ENCODE measurements at places on chromosomes 12 and 14.
A peak's percentile ranks its signal among the peaks of the same experiment; 100 is the strongest.

DNA sequence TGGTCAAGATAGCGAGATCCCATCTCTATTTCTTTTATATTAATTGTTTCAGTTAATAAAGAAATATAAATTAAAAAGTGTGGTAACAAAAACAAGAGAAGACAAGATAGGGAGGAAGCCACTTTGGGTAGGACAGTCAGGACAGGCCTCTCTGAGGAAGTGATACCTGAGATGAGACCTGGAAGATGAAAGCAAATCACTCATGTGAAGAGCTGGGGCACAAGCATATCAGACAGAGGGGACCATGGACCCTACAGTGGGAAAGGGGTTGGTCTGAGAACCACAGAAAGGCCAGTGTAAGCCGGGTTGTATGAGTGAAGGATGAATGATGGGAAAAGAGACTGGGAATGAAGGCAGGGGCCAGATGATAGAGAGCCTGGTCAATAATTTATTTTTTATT is 1.8 kb upstream of the MED6 start:
- no peak for DNase-seq

DNA sequence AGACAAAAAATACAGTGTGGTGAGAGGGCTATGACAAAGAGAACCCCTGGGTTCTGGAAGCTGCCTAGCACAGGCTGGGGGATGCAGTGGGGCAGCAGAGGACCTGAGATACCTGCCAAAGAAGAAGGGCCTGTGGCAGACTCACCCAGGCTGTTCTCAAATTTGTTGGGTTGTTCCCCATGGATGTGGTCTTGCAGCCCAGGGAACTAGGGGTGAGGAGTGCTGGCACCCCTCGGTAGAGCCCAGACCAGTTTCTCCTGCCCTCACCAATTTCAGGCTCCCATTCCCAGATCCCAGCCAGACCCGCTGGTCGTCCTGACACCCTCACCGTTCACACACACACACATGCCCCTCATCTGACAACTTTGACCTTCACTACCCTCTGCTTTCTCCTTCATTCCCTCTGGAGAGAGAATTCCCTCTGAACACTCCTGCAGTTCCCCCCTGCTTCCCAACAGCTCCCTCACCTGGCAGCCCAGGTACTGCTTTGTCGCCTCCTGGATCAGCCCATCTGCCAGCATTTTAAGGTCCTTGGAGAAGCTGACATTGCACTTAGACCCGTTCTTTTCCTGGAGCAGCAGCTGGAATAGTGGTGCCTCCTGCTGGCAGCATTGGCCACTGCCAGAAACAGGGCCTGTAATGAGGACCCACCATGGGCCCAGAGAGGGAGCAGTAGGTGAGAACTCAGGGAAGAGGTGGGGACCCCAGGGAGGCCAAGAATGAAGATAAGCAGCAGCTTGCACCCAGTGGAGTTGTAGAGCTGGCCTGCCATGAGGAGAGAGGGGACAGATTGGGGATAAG is 5.9 kb upstream of the GDF11 start:
- peak; percentile 70 for DNase-seq

DNA sequence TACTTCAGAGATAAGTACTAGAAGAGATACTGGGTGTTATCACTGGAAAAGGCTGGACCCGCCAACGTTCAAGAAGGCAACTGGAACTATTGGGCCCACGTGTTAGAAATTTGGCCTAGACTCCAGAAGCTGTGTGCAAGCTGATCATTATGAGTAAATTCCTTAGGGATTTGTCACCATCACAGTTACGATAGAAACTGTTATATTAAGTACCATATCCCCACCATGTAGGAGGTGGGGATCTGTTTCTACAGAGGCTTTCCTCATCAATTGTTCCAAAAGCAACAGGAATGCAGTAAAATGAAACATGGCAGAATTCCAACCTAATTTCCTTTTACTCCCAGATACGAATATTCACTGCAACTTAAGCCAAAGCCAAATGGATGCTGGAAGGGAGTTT is 170.7 kb downstream of the NOVA1 start:
- no peak for DNase-seq

DNA sequence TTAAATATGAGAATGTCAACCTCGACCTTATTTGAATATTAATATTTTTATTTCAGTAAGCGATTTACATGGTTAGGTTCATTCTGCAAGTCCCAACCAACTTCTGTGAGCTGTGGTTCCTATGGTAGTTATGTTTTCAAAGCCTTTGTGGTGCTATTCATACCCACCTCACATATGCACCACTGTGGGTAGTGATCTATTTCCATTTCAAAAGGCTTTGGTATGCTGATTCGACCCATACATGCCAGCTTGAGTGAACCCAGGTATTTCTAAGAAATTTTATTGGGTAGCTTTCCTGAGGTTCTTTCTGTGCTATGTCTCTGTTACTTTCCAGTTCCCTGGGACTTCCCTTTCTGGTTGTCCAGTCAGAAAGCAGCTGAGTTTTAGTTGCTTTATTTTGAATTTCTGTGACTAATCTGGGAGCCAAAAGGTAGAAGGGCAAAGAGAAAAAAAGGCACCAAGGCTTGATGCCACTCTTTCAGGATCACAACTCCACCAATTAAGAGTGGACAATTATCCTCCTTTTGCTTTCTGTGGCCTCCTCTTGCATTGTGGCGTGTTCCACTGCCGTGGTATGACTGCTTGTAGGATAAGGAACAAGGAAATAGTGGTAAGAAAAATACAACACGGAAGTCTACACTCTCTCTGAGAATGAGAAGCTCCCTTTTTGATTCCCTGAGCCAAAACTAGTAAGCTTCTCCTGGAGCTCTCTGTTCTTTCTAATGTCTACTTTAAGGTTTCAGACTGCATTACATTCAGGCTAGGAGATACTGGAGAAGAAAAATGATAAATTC is 729.1 kb downstream of the NOVA1 start:
- DNase-seq: no peak

- DNase-seq: no peak
Measured at GRCh38 chr12:83818881-83819280, 1093.7 kb downstream of the SLC6A15 start.

DNA sequence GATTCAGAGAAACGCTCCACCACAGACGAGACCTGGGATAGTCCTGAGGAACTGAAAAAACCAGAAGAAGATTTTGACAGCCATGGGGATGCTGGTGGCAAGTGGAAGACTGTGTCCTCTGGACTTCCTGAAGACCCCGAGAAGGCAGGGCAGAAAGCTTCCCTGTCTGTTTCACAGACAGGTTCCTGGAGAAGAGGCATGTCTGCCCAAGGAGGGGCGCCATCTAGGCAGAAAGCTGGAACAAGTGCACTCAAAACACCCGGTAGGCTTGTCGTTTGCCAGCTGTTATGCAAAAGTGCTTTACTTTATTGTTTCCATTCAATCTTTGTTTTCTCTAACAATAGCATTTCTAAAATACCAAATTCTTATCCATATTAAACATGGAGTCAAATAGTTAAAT is 287.3 kb downstream of the NAV3 start:
- no peak for DNase-seq

GRCh38 chr12:95253386-95253785 is 35.8 kb downstream of the VEZT start:
- no peak for DNase-seq

GRCh38 chr14:102883089-102883541 is 39.3 kb upstream of the AMN start:
- DNase-seq: no peak

DNA sequence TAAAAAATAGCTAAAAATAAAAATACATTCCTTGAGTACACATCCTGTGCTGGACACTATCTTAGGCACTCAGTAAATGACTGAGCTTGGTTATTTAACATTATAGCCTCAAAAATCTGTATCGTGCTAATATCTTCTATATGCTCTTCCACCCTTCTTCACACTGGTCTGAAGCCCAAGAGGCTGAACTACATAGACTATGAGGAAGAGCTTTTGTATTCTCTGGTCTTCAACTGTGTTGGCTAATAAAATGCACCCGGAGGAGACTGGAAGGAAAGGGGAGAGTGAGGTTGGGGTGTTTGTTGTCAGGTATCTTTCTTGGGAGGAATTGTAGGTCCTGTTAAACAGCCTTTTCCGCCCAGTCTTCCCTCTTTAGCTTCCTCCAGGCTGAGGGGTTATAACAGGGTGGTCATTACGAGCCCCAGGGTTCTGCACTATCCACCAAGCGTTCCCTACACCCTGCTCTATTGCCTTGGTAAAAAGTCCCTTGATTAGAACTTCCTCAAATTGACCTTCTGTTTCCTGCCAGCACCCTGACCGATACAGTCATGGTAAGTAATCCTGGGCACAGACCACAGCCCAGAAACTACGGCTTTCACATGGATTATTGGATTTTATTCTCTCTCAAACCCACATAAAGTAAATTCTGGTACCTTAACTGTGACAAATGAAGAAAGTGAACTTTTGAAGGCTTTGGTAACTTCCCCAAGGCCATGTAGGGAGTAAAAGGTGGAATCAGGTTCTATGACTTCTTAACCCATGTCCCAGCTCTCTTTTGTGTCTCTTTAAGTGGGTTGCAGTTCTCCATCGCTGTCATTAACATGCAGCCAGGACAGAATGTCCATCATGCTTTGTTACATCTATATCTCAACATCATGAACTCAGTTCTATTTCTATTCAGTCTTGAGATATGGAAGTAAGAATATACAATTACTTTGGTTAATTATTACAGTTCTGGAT is 71.3 kb downstream of the PTHLH start:
- DNase-seq: no peak

- DNase-seq: peak; percentile 11
Measured at GRCh38 chr14:102063109-102063807, 23.6 kb downstream of the HSP90AA1 start.

GRCh38 chr12:1912580-1913376 is 5.7 kb downstream of the CACNA2D4 start:
- no peak for DNase-seq

GRCh38 chr12:121295746-121296617 is 527 bp downstream of the CAMKK2 start:
- DNase-seq: no peak

DNA sequence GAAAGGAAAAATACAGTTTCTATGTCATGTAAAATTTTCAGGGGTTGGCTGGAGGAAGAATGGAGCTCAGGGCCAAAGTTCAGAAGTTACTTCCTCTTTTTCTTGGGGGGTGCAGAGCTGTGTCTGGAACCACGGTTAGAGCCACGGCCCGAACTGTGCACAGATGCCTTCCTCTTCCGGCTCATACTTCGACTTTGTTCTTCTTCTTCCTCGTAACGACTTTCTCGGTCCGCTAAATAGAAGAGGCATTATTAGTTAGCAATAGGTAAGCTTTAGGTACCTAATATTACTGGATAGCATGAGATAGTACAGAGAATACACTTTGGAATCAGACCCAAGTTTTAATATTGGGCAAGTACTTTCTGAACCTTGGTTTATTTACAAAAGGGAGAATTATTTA is 31.2 kb downstream of the SUPT16H start:
- no peak for DNase-seq

GRCh38 chr12:132354211-132354981 is 25.0 kb upstream of the GALNT9 start:
- DNase-seq: no peak

GRCh38 chr14:68492381-68493151 is 300.3 kb downstream of the ZFP36L1 start:
- no peak for DNase-seq

GRCh38 chr14:89165189-89166181 is 251.5 kb downstream of the FOXN3 start:
- no peak for DNase-seq

Measured in NCI-H774 (cell line).